ENCODE measurements at places on chromosomes 2 and 18. TPM values are rescaled to one million over a fixed set of nuclear protein-coding genes. Genes with fewer than 3 reads are reported as not detected.
A peak's percentile ranks its signal among the peaks of the same experiment; 100 is the strongest.

The IL1B gene
- total RNA-seq, result 2.5 TPM

GRCh38 chr2:69395866-69396265 is 8.8 kb upstream of the GFPT1 start:
- no peak for DNase-seq

DNA sequence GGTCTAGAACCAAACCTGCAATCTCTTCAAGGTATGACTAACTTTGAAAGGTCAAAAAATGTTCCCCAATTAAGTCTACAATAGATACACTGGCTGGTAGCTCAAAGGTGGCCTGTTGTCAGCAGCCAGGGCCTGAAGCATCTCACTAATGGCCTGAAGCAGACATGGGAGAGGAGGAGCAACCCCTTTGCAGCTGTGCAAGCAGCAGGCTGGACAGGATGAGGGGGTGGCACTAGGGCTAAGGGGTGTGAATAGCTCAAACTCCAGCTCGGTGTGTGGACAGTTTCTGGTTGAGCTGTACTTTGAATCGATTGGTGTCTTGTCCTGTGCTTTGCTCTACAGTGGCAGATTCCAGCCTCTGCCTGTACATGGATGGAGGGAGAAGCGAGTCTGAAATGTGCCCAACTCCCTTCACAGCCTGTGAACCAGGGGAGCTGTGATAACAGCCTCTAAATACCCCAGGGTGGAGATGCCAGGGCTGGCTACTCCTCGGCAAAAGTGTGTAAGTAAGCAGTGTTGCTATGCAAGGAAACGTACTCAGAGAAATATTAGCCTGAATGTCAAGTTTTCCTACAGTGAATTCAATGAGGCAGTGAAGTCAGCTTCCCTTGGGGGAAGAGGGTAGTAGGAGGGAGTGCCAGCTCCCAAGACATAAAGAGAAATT is 34.7 kb upstream of the DTNB start:
- no peak for DNase-seq

GRCh38 chr2:109123586-109124201 is 5.3 kb upstream of the SH3RF3 start:
- no peak for DNase-seq

- DNase-seq, result no peak
Measured at GRCh38 chr2:162025121-162025911, 48.7 kb downstream of the DPP4 start.

- DNase-seq, result peak; percentile 20
Measured at GRCh38 chr18:49447810-49448745, 12.4 kb downstream of the DYM start.

GRCh38 chr2:240299710-240300068 is 135.8 kb upstream of the GPC1 start:
- no peak for DNase-seq

- no peak for DNase-seq
Measured at GRCh38 chr2:77325395-77325794, 196.8 kb downstream of the LRRTM4 start.

DNA sequence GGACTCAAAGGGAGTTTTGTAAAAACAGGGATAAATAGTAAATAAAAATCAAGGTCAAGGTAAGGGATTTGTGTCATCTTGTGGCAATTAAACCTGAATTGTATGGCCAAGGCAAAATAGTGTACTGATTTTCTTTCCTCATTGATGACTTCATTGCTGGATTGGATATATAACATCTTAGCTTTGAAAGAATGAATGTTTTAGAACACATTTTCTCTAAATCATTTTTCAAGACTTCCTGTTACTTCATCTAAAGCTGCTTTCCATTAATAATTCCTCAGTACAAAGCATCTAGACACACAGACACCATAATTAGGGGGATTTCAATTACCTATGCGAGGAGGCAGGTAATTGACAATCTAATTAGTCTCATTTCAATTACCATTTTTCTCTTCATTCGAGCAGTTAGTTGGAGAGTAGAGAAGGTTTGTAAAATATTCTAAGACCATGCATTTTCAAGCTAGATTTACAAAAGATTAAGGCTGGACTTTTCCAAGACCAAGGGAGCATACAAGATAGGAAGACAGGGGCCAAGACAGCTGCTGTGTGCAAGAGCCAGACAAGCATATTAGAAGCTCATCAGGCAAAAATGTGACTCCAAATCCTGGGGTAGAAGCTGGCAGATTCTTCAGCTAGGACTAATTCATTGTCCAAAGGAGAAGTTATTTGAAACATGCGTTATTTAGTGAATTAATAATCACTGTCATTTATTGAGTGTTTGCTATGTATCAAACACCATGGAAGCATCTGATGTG is 253.6 kb downstream of the EPHA4 start:
- DNase-seq, result no peak

DNA sequence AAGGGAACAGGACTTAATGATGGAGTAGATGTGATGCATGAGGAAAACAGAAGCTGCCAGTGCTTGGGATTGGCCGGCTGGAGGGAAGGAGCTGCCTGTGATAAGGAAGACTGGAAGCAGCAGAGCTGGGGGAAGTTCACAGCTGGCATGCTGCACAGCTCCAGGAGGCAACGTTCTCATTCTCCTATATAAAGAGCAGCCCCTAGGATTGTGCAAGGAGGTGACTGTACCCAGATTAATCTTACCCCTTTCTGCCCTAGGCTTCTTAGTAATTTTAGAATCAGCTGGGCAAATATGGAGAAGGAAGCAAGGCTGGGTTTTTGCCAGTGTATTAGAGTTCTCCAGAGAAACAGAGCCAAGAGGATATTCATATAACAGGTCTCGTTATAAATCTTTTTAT is 155.8 kb downstream of the ALPK2 start:
- DNase-seq, result no peak

DNA sequence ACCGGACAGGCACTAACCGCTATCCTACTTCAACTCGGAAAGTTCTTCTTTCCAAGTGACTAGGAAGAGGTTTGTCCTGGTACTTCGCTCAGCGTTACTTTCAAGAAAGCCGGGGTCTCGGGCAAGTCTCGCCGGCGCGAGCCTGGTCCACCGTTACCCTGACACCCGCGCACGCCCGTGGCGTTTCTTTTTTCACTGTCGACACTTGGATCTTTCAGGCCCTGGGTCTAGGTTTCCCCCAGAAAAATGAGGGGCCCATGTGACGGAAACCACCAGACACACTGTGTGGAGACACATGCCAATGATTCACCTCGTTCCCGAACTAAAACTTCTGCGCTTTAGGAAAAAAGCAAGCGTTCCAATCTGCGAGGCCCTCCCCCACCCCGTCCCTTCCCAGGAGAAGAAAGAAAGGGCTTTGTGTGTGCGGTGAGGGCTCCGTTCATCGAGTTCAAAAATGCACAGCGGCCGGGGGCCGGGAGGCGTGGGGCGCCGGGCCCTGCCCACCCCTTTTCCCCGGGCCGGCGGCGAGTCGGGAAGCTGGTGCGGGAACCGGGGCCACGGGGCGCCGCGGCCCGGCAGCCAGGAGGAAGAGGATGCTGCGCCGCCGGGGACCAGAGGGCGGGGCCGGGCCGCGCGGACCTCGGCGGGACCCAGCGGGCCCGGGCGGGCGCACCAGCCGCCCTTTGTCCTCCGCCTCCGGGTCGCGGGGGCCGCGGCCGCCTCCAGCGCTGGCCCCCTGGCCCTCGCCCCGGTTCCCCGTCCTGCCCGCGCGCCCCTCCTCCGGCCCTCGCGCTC is 2.6 kb downstream of the ZNF521 start:
- no peak for DNase-seq

The NEU2 gene
- total RNA-seq, result not detected

DNA sequence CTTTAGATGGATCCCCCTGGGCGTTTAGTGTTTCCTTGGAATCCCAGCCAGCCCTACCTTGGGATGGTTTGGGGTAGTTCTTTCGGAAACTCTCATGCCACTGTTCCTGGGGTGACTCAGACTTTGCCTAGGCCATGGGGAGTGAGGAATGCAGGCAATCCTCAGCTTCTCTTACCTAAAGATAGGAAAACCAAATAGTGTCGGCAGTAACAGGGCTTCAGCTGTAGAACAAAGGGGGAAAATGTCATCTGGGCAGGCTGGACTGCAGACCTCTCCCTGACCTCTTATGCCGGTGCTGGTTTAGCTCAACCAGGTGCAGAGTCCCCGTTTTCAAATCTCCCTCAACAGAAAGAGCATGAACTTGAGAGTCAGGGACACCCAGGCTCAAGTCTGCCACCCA is 252.1 kb downstream of the TSN start:
- no peak for DNase-seq

- DNase-seq, result no peak
Measured at GRCh38 chr2:106921451-106921850, 35.5 kb upstream of the ST6GAL2 start.

The RMND5A gene
- total RNA-seq, result 53.9 TPM

The DOK6 gene
- 6.7 TPM for total RNA-seq

- DNase-seq, result no peak
Measured at GRCh38 chr18:34965108-34965507, 76.1 kb upstream of the MAPRE2 start.

The RBKS gene
- total RNA-seq, result 3.8 TPM

- no peak for DNase-seq
Measured at GRCh38 chr2:184730288-184730687, 132.0 kb downstream of the ZNF804A start.

DNA sequence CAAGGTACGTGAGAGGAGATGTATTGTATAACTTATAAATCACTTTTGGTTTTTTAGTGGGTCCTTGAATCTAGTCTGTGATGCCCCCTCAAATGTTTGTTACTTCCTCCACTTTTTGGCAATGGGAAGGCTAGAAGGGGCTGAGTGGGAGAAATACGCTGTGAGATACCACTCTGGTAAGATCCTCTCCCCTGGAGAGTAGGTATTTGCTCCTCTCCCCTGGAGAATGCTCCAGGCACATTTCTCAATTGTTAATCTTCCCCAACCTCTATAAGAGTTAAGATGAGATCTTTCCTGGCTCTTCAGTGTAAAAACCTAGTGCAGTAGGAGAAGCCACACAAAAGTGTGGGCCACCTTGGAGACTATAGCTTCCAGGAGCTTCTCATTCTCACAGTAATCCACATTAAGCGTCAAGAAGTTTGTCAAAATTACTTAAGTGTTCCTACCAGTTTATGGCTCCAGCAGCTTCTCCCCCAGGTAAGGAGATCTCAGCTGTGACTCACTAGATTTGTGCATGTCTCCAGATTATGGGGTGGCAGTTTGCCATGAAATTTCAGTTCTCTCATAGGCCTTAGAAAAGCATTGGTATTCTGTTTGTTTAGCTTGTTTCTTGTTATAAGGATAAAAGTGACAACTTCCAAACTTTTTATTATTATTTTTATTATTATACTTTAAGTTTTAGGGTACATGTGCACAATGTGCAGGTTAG is 182.6 kb downstream of the FSIP2 start:
- no peak for DNase-seq

DNA sequence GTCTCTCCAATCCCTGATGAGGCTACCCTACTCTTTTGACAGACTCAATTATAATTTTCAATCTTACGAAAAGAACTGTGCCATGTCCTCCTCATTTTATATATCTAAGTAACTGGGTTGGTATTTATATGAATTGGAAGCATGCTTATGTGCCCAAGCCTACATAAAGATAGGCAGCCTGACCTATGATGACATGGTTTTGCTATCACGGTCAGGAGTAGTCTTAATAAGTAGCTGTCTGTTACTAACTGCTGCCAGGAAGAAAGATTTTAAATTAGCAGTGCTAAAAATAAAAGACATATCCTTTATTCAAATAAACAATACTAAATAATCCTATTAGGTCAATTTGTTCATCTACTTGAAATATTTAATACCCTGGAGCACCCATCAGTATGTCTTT is 102.0 kb upstream of the DTNA start:
- DNase-seq, result no peak

- DNase-seq, result no peak
Measured at GRCh38 chr2:109030870-109031475, 42.0 kb upstream of the EDAR start.

GRCh38 chr2:44295633-44296359 is 20.5 kb downstream of the SLC3A1 start:
- DNase-seq, result no peak

- DNase-seq, result no peak
Measured at GRCh38 chr18:44358402-44358801, 322.3 kb upstream of the SETBP1 start.

DNA sequence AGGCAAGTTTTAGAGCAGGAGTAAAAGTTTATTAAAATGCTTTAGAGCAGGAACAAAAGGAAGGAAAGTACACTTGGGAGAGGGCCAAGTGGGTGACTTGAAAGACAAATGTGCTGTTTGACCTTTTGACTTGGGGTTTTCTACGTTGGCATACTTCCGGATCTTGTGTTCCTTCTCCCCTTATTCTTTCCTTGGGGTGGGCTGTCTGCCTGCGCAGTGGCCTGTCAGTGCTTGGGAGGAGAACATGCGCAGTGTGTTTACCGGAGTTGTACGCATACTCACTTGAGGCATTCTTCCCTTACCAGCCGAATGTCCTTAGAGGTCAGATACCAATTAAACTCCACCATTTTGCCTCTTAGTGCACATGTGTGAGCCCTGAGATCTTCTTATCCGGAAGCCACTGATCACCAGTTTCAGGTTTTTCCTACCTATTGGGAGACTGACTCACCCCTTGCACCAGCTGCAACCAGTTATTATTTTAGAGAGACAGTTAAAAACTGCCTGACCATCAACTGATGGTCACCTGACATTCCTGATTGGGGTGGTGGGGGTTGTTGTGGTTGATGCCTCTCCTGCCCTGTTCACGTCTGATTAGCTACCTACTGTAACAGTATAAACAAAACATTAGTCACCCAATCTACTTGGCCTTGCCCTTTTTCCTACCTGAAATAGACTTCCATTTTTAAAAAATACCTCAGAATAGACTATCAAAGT is 67.5 kb downstream of the NYAP2 start:
- no peak for DNase-seq

GRCh38 chr2:74587664-74588277 is 33.3 kb downstream of the DOK1 start:
- peak; percentile 78 for DNase-seq

GRCh38 chr2:47251404-47251675 is 96.2 kb upstream of the STPG4 start:
- DNase-seq, result no peak

The ARPC2 gene
- 231 TPM for total RNA-seq

GRCh38 chr2:205685314-205686055 is 3.2 kb downstream of the NRP2 start:
- DNase-seq, result peak; percentile 19

The SERPINB8 gene
- total RNA-seq, result 52.9 TPM

GRCh38 chr18:61975526-61976326 is 82.9 kb upstream of the RNF152 start:
- DNase-seq, result no peak

- DNase-seq, result no peak
Measured at GRCh38 chr2:59190518-59190917, 949.4 kb upstream of the FANCL start.

DNA sequence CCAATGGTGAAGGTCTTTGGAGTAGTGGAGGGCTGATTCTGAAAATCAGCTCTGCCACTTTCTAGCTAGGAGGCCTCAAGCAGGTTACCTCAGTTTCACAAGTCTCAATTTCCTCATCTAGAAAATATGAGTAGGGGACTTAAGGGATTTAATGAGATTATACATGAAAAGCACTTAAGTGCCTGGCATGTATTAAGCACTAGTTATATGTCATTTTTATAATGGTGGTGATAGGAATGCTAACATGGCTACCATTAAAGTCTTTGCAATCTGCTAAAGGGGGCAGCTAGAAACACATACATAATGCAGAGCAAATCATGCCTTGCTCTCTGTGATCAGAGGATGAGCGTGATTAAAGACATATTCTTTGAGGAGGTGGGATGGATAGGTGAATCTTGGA is 640.9 kb upstream of the ZEB2 start:
- DNase-seq, result no peak

The ZNF396 gene
- 1.2 TPM for total RNA-seq

Data from NCI-H460 (cell line).